ENCODE measurements at places on chromosomes 5 and 9.

DNA sequence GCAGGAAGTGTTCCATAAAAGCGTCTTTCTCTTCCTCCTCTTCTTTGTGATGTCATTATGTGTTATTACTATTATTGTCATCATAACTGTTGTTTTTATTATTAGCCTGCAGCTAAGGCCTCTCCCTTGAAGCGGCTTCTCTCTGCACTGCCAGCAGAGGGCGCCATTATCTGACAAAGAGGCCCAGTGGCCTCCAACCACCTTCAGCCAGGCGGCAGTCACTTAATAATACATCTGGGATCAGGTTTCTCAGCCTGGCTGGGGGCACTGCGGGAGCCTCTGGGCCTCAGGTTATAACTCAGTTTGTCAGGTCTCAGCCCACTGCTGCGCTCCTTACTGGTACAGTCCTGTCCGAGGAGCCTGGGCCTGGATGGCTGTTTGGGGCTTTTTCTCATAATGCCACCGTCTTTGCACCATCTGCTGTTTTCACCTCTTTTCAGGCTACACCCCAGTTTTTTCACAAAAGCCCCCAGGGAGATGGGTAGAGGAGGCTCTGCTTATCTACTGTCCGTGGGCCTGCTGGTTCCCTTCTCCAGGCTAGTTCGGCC lies 281.9 kb downstream of the NSG2 start:
- DNase-seq, result peak; percentile 51

DNA sequence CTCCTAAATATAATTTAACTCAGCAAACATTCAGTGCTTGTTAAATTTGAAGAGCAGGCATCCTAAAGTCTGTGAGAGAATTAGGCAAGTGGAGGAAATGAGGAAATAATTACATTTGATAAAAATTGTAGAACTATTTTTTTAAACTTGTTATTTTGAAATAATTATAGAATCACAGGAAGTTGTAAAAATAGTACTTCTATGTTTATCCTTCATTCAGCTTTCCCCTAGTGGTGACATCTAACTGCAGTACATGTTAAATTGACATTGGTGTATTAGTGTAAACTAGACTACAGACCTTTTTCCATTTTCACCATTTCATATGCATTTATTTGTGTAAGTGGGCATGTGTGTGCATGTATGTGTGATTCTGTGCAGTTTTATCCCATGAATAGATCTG lies 51.6 kb downstream of the F2RL2 start:
- DNase-seq, result no peak

DNA sequence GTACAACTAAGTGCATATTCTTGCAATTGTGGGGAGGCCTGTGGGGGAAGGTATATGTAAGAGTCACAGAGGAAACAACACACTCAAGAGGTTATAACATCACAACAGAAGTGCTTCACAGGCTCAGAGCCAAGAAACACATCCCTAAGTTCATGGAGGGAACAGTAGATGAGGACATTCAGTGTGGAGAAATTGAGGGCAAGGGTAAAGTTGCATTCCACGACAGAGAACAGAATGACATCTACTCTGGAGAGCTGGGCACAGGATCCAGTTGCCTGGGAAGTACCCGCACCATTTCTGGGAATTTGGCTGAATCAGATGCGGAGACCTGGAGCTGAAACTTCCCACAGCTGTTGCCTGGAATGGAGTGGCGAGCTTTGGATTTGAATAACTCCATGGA lies 197.2 kb downstream of the NXNL2 start:
- no peak for DNase-seq

GRCh38 chr5:12615141-12615820 lies 711.0 kb upstream of the CTNND2 start:
- DNase-seq, result no peak

- DNase-seq, result peak; percentile 92
These were observed 1.3 kb downstream of the GABBR2 start for GRCh38 chr9:98707166-98708102.

Measured in NCI-H2171 treated with DMSO at 0.1 percent for 48 hours (cell line).